ENCODE measurements at places on chromosomes 6 and 20.
A peak's percentile ranks its signal among the peaks of the same experiment; 100 is the strongest.

DNA sequence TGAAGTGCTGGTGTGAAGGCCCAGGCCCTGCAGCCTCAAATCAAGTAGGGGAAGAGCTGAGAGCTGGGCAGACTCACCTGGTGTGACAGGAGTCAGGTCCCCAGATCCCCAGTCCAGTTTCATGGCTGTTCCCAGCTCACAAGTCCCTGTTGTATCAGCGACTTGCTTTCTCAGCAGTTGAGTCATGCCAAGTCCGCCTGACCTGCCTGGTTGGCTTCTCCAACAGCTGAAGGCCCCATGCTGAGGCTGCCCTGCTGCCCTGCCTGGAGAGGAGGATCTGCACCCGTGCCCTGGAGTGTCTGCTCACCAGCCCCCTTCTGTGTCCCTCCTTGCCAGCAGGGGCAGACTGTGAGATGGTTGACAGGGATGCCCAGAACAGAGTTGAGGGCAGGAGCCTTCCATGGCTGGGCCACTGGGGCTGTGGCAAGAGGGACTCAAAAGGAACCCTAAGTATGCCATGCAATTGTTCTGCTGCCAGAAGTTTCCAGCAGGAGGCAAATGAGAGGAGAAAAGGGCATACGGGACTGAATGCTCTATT is 39.3 kb upstream of the TRAF3IP2 start:
- DNase-seq, result no peak

GRCh38 chr20:8627340-8628004 is 441.4 kb upstream of the PLCB4 start:
- no peak for DNase-seq

DNA sequence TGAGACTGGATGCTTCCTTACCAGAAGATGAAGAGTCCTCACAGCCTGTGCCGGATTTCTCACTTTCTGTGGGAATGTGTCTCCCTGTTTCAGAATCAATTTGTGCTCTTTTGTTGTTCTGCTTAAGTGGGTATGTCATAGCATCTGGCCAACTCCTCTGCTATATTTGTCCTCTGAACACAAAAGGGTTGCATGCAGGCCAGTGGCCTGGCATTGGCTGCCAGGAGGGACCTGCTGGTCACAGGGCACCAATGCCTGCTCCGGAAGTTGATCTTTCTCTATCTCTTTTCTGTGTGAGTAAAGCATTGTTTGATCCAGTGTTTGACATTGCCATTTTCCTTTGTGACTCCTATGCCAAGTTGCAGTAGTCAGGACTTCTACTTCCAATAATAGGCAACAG is 47.8 kb downstream of the JARID2 start:
- DNase-seq, result no peak

DNA sequence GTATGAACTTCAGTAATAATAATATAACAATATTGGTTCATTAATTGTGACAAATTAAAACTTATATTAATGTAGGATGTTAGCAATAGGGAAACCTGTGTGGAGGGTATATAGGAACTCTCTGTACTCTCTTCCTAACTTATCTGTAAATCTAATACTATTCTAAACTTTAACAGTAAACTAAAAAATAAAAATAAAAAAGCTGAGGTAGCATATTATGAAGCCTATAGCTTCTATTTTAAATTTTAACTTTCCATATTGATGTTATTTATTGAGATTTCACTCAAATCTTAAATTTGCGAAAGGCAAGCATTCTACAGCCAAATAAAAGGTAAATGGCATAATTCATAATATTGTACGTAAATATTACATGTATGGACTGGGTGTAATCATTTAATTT is 326.4 kb downstream of the MEI4 start:
- no peak for DNase-seq

- DNase-seq, result no peak
Measured at GRCh38 chr20:37777012-37777950, 83.5 kb downstream of the CTNNBL1 start.

- no peak for DNase-seq
Measured at GRCh38 chr20:33875534-33876026, 64.4 kb downstream of the CHMP4B start.

- DNase-seq, result peak; percentile 64
Measured at GRCh38 chr6:35691027-35691824, 2.5 kb upstream of the FKBP5 start.

DNA sequence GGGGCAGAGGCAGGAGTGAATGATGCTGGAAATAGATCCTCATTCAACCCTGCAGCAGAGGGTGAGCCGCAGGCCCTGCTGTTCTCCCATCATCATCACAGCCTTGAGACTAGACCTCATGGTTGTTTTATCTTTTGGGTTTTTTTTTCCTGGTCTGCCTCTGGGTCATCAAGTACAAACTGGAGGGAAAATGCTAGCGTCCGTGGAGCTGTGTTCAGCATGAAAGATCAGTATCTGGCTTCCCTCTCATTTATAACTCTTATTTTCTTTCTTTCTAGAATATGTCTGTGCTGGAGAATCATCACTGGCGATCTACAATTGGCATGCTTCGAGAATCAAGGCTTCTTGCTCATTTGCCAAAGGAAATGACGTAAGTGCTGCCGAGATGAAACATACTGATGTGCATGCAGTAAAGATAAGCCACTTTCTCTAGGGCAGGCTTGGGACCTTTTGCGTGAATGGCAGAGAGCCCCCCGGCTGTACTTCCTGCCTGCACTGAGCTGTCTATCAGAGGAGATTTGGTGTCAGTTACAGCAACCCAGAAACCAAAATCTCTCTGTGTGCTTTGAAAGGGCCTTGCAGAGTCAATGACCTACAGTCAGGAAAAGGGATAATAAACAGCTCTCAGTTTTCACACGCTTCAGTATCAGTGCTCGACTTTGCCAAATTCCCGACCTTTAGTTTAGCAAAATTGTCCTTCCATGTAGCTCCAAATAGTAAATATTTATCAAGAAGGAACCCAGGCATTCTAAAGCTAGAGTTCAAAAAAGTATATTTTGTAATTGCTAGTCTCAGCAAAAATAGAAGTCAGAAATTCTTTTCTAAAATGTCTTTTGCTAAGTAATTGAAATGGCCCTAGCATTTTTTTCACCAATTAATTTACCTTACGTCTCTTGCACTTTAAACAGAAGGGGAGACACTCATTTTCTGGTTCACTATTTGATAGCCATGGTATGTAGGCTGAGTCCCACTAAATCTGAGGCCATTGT is 76.3 kb downstream of the MTFR2 start:
- no peak for DNase-seq

- DNase-seq, result peak; percentile 21
Measured at GRCh38 chr6:56862415-56863175, 92.3 kb upstream of the BEND6 start.

GRCh38 chr6:2078888-2079287 is 166.5 kb downstream of the GMDS start:
- DNase-seq, result no peak

DNA sequence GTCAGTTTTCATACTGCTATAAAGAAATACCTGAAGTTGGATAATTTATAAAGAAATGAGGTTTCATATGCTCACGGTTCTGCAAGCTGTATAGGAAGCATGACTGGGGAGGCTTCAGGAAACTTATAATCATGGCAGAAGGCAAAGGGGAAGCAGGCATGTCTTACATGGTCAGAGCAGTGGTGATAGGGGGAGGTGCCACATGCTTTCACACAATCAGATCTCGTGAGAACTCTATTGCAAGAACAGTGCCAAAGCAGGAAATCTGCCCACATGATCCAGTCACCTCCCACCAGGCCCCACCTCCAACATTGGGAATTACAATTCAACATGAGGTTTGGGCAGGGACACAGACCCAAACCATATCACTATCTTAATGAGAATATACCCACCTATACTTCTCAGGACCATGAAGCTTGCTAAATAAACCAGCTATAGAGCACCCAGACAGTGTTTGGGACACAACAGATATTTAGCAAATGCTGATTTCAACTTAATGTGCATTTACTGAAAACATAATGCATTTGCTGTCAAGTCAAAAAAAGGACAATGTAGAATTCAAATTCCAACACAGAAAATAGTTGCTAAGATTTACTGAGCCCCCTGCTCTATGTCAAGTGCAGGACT is 63.8 kb downstream of the TNFRSF21 start:
- peak; percentile 36 for DNase-seq

DNA sequence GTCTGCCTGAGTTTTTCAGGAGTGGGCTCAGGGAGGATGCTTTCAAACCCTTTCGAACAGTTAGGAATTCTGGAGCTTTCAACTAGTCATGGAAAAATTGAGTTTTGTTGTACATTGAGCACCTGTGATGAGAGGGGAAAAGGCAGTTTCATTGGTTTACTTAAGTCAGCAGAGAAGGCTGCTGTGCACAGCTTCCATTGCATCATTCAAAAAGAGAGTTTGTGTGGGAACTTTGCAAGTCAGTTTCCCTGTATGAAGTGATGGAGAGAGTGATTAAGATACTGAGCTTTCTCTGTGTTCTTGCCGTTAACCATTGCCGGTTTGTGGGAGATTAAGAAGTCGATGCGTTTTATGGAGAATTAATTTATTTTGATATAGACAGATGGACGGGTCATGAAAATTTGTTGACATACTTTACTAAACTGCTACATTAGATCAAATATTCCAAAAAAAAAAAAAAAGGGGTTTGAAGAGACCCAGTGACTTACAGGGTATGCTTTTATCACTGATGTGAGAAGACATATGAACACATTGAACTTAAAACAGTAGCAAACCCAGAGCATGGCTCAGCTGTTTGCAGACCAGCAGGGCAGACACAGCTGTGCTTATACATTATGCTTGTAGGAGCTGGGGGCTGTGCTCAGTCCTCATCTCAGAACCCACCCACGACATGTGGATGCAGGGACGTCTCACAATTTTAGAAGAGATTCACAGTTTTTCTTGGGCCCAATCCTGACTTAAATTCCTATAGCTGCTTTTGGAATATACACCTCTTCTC is 234.1 kb downstream of the SOX4 start:
- no peak for DNase-seq

- no peak for DNase-seq
Measured at GRCh38 chr6:63475707-63476106, 96.6 kb upstream of the LOC128125822 start.

- no peak for DNase-seq
Measured at GRCh38 chr20:47141941-47142773, 214.3 kb downstream of the ZMYND8 start.

DNA sequence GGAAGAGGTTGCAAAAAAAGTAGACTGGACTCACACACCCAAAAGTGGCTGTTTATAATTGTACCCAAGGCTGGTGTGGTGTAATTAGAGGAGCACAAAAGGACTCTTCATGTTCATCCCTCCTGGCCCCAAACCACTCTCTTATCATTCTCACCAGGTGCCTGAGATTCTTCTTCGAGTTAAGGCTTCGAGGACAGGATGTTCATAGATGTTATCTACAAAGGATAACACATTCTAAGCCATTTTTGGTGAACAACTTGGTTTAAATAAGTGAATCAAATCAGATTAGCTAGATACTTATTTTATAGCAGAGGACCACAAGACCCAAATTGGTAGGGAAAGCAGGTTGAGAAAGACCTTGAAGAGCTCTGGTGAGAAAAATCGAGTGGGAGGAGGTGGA is 73.1 kb upstream of the SUPT3H start:
- no peak for DNase-seq

- DNase-seq, result no peak
Measured at GRCh38 chr6:162200041-162200440, 527.5 kb downstream of the PRKN start.

GRCh38 chr6:134254118-134254517 is 63.8 kb downstream of the SGK1 start:
- DNase-seq, result no peak

DNA sequence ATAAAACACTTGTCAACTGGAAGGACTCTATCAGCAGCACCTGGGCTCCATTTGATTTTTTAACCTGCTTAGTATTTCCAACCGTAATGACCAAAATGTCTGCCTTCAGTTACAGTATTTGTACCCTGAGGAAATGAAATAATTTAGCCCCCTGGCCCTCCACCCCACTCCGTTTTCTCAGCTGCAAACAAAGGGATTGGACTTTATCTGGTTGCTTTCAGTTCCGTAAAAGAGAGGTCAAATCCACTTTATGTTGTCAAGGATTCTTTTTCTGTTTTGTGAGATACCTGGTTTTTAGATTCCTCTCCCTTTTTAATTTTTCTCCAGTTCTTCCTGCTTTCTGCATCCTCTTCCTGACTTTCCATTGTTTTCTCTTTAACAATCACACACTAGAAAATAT is 64.4 kb upstream of the BMP2 start:
- no peak for DNase-seq

- DNase-seq, result no peak
Measured at GRCh38 chr6:32462609-32463008, 22.9 kb downstream of the HLA-DRA start.

DNA sequence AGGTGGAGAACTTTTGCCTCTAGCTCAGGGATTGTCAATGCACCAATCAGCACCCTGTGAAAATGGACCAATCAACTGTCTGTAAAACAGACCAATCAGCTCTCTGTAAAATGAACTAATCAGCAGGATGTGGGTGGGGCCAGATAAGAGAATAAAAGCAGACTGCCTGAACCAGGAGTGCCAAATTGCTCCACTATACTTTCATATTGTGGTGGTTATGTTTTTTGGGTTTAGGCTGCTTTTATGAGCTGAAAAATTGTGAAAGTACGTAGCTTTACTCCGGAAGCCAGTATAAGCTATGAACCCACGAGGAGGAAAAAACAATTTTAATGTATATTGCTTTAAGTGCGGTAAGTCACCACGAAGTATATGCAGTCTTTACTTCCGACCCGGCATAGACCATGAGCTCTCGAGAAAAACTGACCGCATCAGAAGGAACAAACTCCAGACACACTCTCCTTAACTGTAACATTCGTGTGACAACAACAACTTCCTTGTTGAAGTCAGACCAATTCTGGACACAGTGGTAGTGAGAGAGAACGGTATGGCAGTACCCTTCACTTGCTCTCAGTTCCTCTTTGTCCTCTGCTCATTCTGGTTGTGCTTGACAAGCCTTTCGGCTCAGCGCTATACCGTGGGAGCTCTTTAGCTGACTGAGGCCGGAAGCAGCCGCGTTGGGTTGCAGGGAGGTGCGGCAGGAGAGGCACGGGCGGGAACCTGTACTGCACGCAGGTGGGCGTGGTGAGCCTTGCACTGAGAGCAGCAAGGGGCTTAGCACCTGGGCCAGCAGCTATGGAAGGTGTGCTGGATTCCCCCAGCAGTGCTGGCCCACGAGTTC is 81.9 kb upstream of the E2F3 start:
- peak; percentile 79 for DNase-seq

DNA sequence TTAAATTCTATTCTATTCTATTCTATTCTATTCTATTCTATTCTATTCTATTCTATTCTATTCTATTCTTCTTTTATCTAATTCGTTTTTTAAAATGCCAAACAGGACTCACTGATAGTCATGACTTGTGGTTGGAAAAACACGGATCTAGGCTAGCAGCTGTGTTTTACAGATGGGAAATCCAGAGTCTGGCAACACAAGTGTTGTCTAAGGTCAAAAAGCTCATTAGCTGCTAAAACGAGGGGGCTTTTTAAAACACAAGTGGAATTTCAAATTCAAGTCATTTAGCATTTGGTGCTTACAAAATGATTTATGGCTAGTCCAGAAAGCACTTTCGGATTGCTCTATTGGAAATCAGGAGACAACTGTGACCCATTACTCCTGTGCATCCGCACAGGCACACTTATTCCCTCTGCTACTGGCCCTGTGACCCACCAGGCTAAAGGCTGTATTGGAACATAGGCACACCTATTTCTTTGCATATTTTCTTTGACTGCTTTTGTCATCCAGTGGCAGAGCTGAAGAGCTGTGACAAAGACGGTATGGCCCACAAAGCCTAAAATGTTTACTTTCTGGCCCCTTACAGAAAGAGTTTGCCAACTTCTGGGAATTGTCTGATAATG is 17.8 kb upstream of the MLIP start:
- no peak for DNase-seq

- DNase-seq, result no peak
Measured at GRCh38 chr6:126071000-126071647, 84.8 kb downstream of the TRMT11 start.
